ENCODE measurements at places on chromosomes 1 and 21.

GRCh38 chr1:172801771-172802322 is 142.9 kb downstream of the FASLG start:
- DNase-seq, result no peak

GRCh38 chr1:183730107-183730724 is 74.7 kb upstream of the RGL1 start:
- no peak for DNase-seq

- DNase-seq, result no peak
Measured at GRCh38 chr1:73783352-73783751, 414.6 kb downstream of the LRRIQ3 start.

DNA sequence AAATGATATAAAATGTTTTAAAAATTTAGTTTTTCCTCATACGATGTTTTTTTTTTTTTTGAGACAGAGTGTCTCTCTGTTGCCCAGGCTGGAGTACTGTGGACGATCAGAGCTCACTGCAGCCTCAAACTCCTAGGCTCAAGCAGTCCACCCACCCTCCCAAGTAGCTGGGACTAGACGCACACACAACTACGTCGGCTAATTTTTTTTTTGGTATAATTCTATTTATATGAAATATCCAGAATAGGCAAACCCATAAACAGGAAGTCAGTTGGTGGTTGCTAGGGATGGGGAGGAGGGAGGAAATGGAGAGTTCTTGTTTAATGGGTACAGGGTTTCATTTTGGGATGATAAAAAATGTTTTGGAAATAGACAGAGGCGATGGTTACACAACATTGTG is 56.5 kb downstream of the WARS2 start:
- no peak for DNase-seq

DNA sequence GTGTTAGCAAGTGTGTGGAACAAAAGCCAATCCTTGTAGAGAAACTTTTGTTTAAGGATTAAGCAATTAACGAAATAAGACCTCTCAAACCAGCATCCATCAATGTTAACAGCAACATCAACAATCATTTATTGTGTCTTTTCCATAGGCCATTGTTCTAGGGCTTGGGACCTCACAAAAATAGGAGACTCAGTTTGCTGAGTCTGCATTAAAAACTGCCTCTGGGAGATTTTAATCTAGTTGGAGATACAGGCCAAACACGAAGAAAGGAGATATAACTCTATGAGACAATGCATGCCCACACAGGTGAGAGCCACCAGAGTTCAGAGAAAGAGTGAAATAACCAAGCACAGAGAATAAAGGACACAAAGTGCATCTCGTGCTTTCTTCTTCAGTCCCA is 14.4 kb upstream of the SELP start:
- DNase-seq, result no peak

DNA sequence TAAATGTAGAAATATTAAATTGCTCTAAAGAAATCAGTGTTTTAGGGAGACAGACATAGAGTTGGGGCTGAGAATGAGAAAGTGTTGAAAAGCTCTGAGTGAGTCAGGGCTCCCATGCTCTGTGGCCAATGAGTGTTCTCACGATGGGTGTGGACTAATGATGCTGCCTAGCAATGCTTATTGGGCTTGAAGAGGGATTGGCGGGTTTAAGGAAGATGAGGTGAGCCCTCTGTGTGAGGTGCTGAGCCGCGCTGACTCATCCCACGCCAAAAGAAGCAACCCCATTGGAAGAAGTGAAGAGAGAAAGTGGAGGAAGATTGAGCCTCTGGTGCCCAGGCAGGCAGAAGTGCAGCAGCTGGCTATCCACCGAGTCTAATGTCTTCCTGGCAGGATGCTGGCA is 65.1 kb upstream of the DPT start:
- DNase-seq, result no peak

- no peak for DNase-seq
Measured at GRCh38 chr1:1065265-1065939, 8.7 kb downstream of the RNF223 start.

DNA sequence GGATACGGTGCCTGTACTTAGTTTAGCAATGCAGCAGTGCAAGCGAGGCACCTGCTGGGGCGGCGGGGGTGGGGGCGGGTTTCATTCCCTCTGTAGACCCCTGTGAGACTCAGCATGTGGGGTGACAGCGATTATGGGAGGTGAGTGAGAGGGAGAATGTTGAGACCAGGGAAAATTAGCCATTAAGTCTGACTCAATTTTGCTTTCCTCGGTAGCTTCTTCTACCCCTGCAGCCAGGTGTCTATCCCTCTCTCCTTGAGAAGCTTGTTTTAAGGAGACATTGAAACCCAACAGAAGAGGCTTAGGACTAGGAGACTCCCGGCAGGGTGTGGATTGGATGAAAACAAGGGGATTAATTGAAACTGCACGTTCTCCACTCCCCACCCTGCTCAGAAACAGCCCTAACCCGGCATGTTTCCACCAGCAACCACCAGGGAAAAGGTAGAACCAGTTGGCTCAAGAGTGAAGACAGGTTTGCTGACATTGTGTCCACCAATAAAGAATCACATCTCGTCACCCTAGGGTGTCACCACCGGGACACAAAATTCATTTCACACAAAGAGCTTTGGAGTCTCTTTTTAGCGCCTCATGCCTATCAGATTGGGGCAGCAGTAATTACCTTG is 20.6 kb upstream of the ATF3 start:
- DNase-seq, result no peak

GRCh38 chr1:30378991-30379581 is 344.3 kb downstream of the MATN1 start:
- DNase-seq, result no peak

DNA sequence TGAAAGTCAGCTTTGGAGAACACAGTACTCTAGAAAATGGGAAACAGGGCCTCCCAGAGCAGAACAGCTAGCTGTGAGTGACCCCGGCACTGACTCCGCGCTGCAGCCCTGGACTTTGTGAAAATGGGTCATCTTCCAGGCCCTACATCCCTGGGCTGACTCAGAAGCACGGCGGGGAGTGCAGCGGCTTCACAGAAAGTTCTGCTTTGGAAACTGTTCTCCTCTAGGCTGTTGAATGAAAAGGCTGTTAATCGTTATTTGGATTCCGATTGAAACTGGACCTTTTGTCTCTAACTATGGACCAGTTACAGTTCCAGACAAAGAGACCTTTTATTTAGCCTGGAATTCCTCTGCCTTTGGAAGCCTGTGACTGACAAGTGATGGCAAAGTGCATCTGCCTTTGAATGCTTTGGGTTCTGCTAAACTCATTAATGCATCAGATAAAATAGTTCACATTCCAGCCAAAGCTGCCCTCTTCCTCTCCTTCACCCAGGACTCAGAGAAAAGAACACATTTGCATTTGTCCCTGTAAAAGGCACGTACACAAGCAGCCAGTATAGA is 144.9 kb upstream of the HOOK1 start:
- DNase-seq, result no peak

DNA sequence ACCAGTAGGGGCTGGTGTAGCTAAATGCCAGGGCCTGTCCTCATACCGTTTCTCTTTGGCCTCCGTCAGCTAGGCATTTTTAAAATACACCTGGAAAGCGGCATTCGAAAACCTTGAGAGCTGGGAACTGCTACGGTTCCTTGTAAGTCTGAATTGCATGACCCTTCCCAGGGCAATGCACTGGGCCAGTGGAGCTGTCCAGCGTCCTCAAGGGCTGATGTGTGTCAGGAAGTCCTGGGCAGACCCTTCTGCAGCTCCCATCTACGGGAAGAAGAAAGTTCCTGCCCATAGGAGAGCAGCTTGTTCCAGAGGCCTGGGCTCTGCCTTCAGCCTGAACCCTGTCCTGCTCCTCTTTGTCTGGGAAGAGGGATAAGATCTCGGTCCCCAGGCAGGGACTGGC is 34.1 kb downstream of the UBASH3A start:
- DNase-seq, result no peak

DNA sequence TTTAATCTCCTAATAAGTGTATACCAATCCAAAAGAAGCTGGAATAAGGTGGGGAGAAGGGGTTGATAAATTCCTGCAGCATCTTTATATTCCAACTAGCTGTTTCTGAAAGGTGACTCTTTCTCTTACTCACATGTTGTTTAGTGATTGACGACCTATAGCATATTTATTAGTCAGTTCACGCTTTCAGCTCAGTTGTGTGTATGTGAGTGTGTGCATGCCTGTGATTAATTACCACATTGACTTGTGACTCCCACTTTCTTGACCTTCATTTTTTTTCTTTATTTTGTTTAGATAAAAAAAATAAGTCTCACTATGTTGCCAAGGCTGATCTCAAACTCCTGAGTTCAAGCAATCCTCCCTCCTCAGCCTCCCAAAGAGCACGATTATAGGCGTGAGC is 44.4 kb downstream of the ATP2B4 start:
- no peak for DNase-seq

DNA sequence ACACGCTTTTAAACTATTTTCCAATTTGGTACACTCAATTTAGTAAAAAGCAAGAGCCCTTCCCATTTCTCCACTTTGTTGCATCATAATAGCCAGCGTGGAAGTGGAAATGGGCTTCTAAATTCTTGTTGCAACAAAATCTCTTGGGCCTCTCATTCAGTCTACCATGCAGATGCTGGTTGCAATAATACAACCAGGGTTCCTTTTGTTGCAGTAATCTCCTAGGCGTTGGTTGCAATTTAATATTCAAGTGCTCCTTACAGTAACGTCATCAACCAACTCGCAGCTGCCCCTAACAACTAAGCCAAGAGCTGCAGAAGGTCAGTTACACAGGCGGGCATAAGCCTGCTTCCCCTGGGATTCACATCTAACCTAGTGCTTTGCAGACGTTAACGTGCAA is 2.7 kb upstream of the HDGF start:
- no peak for DNase-seq

- peak; percentile 33 for DNase-seq
Measured at GRCh38 chr1:5992814-5993555, 760 bp upstream of the NPHP4 start.

- no peak for DNase-seq
Measured at GRCh38 chr1:211699059-211699458, 23.6 kb upstream of the NEK2 start.

DNA sequence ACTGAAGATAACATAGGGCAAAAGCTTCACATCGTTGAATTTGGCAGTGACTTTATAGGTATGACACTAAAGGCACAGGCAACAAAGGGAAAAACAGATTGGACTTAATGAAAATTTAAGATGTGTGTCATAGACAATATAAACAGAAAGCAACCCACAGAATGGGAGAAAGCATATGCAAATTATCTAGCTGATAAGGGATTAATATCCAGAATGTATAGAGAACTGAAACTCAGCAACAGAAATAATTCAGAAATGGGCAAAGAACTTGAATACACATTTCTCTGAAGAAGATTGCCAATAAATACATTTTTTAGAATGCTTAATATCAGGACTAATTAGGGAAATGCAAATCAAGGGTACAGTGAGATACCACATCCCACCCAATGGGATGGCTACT is 55.2 kb upstream of the ANGPTL1 start:
- DNase-seq, result no peak

DNA sequence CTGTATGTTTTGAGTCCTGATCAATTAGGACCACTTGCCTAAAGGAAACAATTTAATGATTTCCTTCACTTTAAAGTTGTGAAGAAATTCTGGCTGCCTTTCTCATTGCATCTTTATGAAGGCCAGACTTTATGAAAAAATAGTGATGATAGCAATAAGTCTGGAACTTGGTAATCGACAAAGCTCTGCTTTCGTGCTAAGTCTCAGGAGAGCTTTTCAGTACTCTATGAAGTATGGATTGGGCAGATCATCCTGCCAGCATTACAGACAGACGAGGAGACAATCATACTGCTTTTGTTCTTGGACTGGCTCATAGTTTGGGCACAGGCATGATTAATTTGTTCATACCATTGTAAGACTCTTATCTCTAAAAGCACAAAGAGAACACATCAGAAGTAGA is 45.5 kb upstream of the KCNJ15 start:
- DNase-seq, result no peak

Data from activated naive CD8-positive, alpha-beta T cell treated with anti-CD3 and anti-CD28 coated beads, Interleukin-2, amount 50 U/mL, for 24 hours (primary cell).